ENCODE measurements at places on chromosomes 1 and 21. TPM values are rescaled to one million over a fixed set of nuclear protein-coding genes. Genes with fewer than 3 reads are reported as not detected.

PDC gene
- total RNA-seq = not detected

TRIM58 gene
- total RNA-seq = under 0.01 TPM

MATN1 gene
- total RNA-seq = under 0.01 TPM

CHRNB2 gene
- not detected for total RNA-seq

DIO1 gene
- not detected for total RNA-seq

TDRKH gene
- total RNA-seq = 2.2 TPM

NPHS2 gene
- total RNA-seq = not detected

LCE1A gene
- total RNA-seq = not detected

CA6 gene
- not detected for total RNA-seq

KRTAP20-4 gene
- total RNA-seq = not detected

USP16 gene
- total RNA-seq = 17.4 TPM

CYP4A22 gene
- total RNA-seq = not detected

OR10R2 gene
- not detected for total RNA-seq

GNG4 gene
- total RNA-seq = 0.22 TPM

LCE1C gene
- total RNA-seq = not detected

DTL gene
- 4.0 TPM for total RNA-seq

OR2M2 gene
- total RNA-seq = not detected

BCAR3 gene
- total RNA-seq = 34.1 TPM

CSF3R gene
- total RNA-seq = not detected

SPRR5 gene
- not detected for total RNA-seq

LCE2B gene
- total RNA-seq = not detected

LCK gene
- under 0.01 TPM for total RNA-seq

BMP8A gene
- 0.44 TPM for total RNA-seq

PFKL gene
- total RNA-seq = 196 TPM

IQGAP3 gene
- 3.0 TPM for total RNA-seq

UMODL1 gene
- not detected for total RNA-seq

TBX15 gene
- under 0.01 TPM for total RNA-seq

SH2D2A gene
- total RNA-seq = under 0.01 TPM

BRDT gene
- not detected for total RNA-seq

NFASC gene
- total RNA-seq = under 0.01 TPM

CFAP107 gene
- total RNA-seq = not detected

TRIM45 gene
- total RNA-seq = 1.5 TPM

MAN1C1 gene
- total RNA-seq = 0.79 TPM

FABP3 gene
- total RNA-seq = 0.20 TPM

FLG2 gene
- total RNA-seq = not detected

TDRD10 gene
- 5.0 TPM for total RNA-seq

LENEP gene
- 0.40 TPM for total RNA-seq

AADACL3 gene
- not detected for total RNA-seq

DNASE2B gene
- not detected for total RNA-seq

S100A16 gene
- total RNA-seq = 442 TPM

STRIP1 gene
- 26.8 TPM for total RNA-seq

COL8A2 gene
- total RNA-seq = 1.6 TPM

GUCA2B gene
- total RNA-seq = not detected

PPIAL4G gene
- total RNA-seq = not detected

BTBD19 gene
- 6.0 TPM for total RNA-seq

MYCL gene
- 0.44 TPM for total RNA-seq

DMRTA2 gene
- total RNA-seq = not detected

ST6GALNAC3 gene
- total RNA-seq = 40.5 TPM

TNFRSF18 gene
- 0.22 TPM for total RNA-seq

SLFNL1 gene
- under 0.01 TPM for total RNA-seq

C4BPA gene
- total RNA-seq = not detected

FAM72C gene
- 0.20 TPM for total RNA-seq

OR2T29 gene
- not detected for total RNA-seq

All from lung microvascular endothelial cell (primary cell).